Effector memory CD8-positive, alpha-beta T cell (primary cell): ENCODE measurements at places on chromosomes 16 and 17.

GRCh38 chr16:30155188-30155587 is 28.2 kb upstream of the CORO1A start:
- no peak for DNase-seq

DNA sequence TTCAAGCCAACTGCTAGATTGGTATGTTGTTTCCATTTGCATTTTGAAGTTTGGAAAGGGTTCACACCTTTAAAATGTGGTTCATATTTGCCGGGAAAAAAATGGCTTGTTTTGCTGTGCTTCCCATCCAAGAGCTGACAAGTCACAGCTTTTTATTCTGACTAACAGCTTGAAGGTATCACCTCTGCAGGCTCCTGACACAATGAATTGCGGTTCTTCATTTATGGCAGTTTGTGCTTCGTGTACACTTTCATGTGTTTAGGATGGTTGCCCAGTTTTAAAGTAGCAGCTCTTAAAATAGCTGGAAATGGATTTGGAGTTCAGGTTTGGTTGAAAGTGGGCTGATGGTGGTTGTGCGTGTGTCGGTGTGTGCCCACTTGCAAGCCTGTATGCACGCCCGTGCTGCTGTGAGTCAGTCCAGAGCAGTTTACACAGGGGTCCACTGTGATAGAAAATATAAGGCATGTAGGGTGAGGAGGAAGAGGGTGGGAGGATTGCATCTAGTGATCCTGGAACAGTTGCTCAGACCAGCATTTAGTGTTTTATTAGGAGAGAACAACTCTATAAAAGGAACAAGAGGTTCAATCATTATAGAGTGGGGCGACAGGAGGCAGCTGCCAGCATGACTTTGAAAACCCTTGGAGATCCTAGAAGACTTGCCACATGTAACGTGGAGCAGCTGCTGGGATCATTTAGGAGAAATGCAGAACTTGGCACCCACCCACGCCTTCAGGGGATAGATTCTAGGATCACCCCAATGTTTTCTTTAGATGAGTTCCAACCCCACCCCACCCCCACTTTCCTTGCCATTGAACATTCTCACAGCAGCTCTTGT is 108.0 kb upstream of the TBX2 start:
- no peak for DNase-seq

GRCh38 chr16:84786605-84787262 is 33.1 kb upstream of the CRISPLD2 start:
- no peak for DNase-seq

- DNase-seq: no peak
Measured at GRCh38 chr17:28759256-28759865, 15.6 kb downstream of the TRAF4 start.

GRCh38 chr17:8728251-8728938 is 16.2 kb downstream of the CCDC42 start:
- no peak for DNase-seq

GRCh38 chr16:21339941-21340340 is 61.9 kb upstream of the CRYM start:
- DNase-seq: no peak

DNA sequence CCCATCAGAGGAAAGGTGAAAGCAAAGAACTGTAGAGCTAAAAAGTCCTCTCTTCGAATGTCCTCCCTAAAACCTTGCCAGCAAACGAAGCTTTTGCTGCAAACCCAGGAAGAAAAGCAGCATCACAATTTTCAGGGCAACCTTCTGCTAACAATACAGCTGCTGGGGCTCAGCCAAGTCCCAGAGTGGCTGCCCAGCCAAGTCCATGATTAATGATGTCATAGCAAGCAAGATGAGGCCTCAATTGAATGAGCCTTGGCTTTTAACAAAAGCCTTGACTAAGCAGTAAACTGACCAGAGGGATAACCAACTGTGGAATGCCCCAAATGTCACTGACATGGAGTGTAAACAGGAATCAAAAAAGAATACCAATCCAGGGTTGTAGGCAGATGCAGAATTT is 342.7 kb downstream of the PMP22 start:
- no peak for DNase-seq
